ENCODE measurements at places on chromosomes 3 and 15. TPM values are rescaled to one million over a fixed set of nuclear protein-coding genes. Genes with fewer than 3 reads are reported as not detected.

DNA sequence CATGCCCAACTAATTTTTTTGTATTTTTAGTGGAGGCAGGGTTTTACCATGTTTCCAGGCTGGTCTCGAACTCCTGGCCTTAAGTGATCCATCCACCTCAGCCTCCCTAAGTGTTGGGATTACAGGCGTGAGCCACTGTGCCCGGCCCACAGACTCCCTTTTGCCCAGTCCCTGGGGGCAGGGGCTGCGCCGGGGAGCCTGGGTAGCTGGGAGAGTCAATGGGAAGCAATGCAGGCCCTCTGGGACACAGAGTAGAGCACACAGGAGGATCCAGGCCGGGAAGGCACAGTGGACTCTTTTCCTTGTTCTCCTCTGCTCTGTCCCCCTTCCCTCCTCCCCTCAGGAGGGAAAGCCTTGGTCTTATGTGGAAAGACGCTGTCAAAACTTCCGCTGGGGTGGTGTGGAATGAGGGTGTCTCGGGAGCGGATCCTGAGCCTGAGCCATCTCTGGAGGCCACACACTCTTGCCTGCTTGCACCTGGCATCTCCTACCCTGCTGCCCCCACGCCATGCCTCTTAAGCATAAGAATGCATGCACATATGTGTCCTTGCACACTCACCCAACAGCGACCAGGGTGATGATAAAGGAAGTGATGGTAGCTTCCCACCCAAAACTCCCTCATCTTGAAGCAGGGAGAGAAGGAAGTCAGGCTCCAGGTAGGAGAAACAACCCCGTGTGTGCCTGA lies 11.9 kb upstream of the PRKCD start:
- no peak for DNase-seq

DNA sequence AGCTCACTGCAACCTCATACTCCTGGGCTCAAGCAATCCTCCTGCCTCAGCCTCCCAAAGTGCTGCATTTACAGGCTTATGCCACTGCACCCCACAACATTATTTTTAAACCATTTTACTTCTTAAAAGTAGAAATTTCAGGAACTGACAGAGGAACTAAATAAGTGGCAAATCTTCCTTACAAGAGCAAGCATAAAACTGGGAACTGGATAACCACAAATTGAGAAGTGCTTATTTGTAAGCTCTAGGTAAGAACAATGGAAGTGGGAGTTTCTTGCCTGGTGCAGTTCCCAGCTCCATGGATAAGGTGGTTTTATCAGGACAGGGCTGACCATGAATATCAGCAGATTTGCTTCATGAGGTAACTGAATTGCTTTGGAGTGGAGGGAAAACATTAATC lies 655.2 kb downstream of the DIPK2A start:
- no peak for DNase-seq

Gene ITIH1
- total RNA-seq, result not detected

Gene TBC1D5
- 44.5 TPM for total RNA-seq

Data from A673 (cell line).